ENCODE measurements at places on chromosomes 4 and X.

DNA sequence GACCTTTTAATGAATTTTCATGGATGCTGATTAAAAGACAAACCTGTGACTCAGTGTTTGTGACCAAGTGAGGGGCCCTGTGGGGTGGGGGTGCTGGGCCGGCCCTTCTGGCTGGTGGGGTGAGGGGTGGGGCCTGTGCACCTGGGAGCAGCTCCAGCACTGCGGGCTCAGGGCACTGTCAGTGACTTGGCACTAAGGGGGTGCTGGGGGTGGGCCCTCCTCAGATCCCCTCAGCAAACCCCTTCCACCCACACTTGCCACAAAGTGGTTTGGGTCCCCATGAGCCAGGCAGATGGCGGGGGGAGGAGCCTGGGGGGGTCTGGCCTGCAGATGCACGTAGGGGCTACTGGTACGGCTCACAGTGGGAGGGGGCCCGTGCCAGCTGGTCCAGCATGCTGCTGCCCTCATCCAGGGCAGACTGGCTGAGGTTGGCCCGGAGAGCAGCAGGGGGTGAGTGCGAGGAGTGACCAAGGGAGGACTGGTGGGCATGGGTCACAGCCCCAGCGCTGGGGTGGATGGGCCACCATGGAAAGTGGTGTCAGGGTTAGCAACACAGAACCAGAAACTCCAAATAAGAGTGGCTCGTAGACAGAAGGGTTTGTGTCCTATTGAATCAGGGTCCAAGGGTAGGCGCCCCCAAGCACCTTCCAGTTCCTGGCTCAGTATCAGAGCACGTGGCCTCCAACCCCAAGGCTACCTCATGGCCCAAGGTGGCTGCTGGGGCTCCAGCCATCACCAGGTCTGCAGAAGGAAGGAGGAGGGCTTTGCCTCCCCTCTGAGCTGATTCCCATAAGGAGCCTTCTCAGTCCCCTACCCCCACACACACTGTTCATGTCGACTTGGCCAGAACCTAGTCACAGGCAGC is 10.1 kb downstream of the NKX1-1 start:
- DNase-seq = no peak

DNA sequence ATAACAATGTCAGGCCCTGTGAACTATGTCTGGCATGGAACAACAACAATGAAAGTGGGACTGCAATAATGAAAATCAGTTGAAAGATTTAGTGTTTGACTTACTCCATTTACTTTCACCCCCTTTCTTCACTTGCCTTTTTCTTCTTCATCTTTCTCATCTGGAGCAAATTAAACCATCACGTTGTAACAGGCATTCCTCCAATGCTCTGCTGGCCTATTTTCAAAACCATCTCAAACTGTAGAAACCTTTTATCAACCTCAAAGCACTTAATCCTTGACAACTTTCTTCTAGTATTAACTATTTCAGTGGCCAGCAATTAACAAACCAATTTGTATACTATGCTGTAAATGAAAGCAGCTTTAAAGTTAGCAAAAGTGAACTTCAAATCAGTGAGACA is 8.3 kb downstream of the KLHL13 start:
- no peak for DNase-seq

- DNase-seq = no peak
Observed at GRCh38 chr4:187321711-187322110, 598.1 kb upstream of the FAT1 start.

DNA sequence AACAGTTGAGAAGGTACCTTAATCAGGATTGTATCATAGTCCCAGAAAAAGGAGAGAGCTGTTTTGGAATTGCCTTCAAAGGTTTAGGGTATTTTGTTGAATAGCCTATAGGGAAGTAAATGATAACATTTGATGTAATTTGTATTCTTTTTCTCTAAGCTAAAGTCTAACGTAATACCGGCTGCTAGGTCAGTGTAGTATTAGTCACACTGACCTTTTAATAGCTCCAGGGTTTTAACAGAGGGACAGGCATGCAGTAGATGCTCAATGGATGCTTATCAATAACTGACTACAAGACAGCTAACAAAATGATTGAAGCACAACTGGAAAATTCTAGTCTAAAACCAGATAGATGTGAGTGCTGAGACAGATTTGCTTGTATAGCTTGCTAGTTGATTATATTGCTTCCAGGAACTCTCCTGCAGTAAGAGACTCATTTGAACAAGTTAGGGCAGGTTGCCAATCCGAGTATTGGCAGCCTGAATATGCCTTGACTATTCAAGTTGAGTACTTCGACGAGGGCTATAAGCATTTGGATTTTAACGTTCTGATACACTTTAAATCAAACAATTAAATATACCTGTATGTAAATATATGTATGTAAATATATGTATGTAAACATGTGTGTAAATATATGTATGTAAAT is 16.5 kb upstream of the PNPLA4 start:
- DNase-seq = no peak

GRCh38 chr4:39062094-39062769 is at the start of gene KLHL5:
Gene KLHL5, plus strand, starts transcription at chr4:39062232. Its CDS starts 421 bp downstream, at chr4:39062653.
- no peak for DNase-seq

GRCh38 chr4:52833941-52834525 is 28.1 kb upstream of the RASL11B start:
- no peak for DNase-seq

- no peak for DNase-seq
Observed at GRCh38 chr4:62849696-62850095, 1559.6 kb downstream of the TECRL start.

- no peak for DNase-seq
Observed at GRCh38 chr4:125140966-125141495, 173.7 kb upstream of the FAT4 start.

DNA sequence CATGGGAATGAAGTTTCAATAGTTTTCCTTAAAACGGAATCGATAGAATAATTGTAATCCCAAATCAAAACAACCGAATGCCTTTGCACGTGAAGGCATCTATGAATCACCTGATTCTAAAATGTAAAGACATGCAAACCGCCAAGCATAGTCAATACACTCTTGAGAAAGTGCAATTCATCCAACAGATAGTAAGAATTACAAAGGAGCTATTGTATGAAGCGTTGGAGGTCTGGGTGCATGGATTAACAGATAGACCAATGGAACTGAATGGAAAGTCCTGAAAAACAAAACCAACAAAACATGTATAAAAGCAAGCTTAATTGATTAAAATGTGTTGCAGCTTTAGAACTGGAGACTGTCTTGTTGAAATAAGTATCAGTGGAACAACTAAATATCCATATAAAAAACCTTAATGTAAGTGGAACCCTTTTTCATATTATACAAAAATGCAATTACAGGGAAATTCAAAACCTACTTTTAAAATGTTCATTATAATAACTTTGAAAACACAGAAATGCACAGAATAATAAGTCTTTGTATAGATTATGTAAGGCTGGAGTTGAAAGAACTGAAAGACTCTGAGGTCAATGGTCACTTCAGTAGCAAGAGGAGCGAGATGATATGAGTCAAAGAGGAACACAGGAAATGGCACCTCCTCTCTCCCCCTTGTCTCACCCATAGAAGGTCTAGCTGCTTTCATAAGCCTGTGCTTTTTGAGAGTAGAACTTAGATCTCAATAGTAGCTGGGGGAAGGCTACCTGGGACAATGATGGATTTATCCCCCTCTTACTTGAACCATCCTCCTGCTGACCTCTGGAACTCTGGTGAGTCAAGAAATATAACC is 20.1 kb downstream of the MAGEC2 start:
- no peak for DNase-seq

DNA sequence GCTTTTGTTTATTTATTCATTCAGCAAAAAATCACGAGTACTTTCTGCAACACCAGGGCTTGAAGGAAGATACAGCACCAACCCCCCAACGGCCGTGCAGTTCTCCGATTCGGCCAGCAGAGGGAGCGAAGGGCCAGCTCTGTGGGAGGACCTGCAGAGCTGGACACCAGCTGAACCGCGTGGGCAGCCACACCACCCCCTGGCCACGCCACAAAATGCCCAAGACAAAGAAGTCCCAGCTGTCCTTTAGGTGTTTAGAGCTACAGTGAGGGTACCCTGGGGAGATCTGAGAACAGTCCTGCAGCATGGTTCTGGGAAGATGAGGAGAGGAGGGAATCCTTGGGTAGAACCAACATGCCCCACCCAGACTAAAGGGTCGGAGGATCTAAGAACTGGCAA is 83.1 kb downstream of the RELL1 start:
- peak; percentile 54 for DNase-seq

GRCh38 chr4:77092975-77093374 is 17.2 kb upstream of the CCNI start:
- no peak for DNase-seq

- no peak for DNase-seq
Observed at GRCh38 chr4:112511093-112511802, 4.7 kb downstream of the NEUROG2 start.

- DNase-seq = no peak
Observed at GRCh38 chrX:34658326-34658725, 1.2 kb upstream of the TMEM47 start.

- DNase-seq = no peak
Observed at GRCh38 chrX:18970465-18970864, 13.4 kb downstream of the PHKA2 start.

- no peak for DNase-seq
Observed at GRCh38 chrX:123909523-123909922, 49.7 kb downstream of the XIAP start.

GRCh38 chr4:107825072-107825824 is 516 bp downstream of the SGMS2 start:
- no peak for DNase-seq

DNA sequence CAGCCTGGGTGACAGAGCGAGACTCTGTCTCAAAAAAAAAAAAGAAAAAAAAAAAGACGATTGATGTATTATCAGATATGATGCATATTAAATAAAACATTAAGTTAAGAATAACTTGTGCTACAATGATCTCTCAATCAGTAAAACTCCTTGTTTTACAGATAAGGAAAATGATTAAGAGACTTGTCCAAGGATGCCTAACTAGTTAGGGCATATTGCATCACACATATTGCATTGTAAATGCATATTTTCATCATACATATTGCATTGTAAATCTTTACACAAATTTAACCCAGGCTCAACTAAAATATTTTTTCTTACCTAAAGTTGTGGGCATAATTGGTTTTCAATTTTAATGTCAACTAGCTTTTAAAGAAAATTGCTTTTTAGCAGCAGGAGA is 26.3 kb downstream of the TBCK start:
- DNase-seq = no peak

- DNase-seq = no peak
Observed at GRCh38 chr4:67437974-67438713, 107.2 kb downstream of the CENPC start.

DNA sequence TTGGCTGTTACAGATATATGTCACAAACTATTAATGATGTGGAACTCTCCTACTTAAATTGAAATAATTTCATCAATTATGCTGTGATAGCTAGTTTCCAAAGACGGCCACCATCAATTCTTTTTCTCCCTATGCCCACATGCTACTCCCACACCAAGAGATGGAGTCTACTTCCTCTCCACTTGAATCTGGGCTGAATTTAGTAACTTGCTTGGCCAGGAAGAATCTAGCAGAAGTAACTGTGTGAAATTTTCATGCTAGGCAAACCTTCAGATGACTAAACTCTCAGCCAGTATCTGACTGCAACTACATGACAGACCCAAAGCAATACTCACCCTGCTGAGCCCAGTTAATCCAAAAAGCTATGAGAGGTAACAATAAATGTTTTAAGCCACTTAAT is 3.2 kb downstream of the SEPSECS start:
- no peak for DNase-seq

GRCh38 chr4:182291597-182292270 is 48.5 kb downstream of the TENM3 start:
- DNase-seq = no peak

- no peak for DNase-seq
Observed at GRCh38 chrX:155967653-155968325, 29.7 kb upstream of the IL9R start.

DNA sequence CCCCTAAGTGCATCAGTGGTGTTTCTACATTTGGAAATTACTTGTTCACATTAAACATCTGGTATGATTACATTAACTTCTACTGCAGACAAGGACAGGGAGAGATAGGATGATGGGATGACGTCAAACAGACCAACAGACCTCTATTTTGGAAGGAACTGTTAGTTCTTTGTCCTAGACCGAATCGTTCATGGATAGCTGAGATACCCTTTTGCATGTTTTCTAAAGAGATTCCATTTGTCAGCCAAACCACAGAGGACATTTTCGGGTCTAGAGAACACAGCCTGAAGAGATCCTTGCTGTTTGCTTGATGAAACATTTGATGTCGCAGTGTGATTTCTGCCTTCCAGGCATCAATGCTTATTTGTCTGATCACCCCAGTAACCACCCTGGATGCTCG is 27.7 kb downstream of the CHST7 start:
- DNase-seq = no peak

- no peak for DNase-seq
Observed at GRCh38 chrX:24235084-24235710, 78.7 kb downstream of the SUPT20HL2 start.

GRCh38 chr4:125101719-125102118 is 213.0 kb upstream of the FAT4 start:
- DNase-seq = no peak

- DNase-seq = no peak
Observed at GRCh38 chr4:55906989-55907388, 41.8 kb upstream of the CEP135 start.

GRCh38 chr4:111510535-111510934 is 634.7 kb upstream of the FAM241A start:
- no peak for DNase-seq

- DNase-seq = no peak
Observed at GRCh38 chr4:150974750-150975149, 40.3 kb downstream of the LRBA start.

DNA sequence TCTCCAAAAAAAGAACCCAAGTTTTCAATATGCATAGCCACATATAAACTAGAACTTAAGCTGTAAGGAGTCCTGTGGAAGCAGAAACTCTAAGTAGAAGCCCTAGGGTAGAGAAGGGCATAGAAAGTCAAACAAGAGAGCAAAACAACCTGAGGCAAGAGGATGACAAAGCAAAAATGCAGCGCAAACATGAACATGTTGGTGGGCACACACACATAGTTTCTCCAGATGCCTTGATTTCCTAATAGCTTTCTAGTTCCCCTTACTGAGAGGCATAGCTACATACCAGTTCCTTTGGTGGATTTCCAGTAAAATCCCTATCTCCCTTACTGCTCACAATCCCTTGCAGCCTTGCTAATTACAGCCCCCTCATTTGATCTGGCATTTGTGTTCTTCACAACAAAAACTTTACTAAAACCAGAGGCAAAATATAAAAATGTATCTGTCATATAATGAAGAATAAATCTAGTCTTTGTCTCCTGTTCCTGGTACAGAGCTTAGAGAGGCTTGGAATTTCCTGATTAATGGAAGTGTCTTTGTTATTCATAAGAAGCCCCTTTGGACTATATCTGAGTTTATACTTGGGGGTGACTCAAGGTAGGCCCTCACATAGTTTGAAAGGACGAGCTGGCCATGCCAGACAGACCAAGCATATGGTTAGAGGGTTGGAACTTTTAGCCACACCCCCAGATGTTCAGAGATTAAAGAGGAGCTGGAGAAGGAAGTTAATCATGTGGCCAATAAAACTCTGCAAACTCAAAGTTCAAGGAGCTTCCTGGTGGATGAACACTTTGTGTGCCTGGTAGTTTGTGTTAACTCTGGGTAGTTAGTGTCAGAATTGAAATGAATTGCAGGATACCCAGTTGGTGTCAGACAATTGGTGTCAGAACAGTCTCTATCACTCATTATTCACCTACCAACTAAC is 52.7 kb upstream of the ZCCHC13 start:
- no peak for DNase-seq

GRCh38 chr4:179076865-179077264 is 1634.6 kb upstream of the AGA start:
- no peak for DNase-seq

GRCh38 chr4:132227151-132227856 is 921.8 kb upstream of the PCDH10 start:
- no peak for DNase-seq
